Stimulated activated CD8-positive, alpha-beta memory T cell treated with anti-CD3 and anti-CD28 coated beads, Interleukin-7, amount 100 ng/mL, for 4 hours (primary cell): ENCODE measurements at places on chromosomes 13 and 19.

- no peak for DNase-seq
These were observed 46.4 kb downstream of the THSD1 start for GRCh38 chr13:52359534-52359933.

- no peak for DNase-seq
These were observed 138.8 kb downstream of the RGCC start for GRCh38 chr13:41596190-41596589.

GRCh38 chr13:97945342-97945741, 8.1 kb upstream of the IPO5 start:
- DNase-seq, result no peak

DNA sequence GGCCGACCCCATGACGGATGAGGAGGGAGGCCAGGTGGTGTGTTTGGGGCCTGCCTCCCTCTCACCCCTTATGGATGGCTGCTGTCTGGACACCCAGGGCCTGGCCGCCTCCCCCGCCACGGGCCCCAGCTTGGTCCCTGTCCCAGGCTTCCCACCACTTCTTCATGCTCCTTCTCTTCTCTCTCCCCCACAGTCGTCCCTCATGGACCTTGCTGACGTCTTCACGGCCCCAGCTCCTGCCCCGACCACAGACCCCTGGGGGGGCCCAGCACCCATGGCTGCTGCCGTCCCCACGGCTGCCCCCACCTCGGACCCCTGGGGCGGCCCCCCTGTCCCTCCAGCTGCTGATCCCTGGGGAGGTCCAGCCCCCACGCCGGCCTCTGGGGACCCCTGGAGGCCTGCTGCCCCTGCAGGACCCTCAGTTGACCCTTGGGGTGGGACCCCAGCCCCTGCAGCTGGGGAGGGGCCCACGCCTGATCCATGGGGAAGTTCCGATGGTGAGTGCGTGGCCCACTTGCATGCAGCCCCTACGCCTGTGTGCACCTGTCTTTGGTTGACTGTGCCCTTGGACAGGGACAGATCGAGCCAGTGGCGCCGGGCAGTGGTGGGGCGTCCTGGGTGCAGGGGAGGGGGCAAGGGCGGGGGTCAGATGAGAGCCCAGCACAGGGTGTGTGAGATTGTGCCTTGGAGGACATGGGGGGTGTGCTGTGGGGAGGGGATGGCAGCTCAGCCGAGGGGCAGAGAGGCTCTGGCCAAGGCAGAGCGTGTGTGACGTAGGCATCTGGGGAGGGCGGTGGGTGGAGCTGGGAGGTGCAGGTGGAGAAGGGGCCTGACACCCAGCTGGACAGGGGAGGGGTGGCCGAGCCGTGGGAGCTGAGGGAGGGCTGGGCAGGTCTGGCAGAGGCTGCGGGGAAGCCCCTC, 16.8 kb downstream of the EPN1 start:
- DNase-seq, result no peak

GRCh38 chr19:33706631-33707030, 84.9 kb downstream of the CHST8 start:
- no peak for DNase-seq

GRCh38 chr19:49148784-49149651, 6.2 kb downstream of the HRC start:
- peak; percentile 58 for DNase-seq

- DNase-seq, result no peak
These were observed 756.7 kb upstream of the ARGLU1 start for GRCh38 chr13:107324416-107325204.

GRCh38 chr19:44770550-44771257, 7.0 kb upstream of the CBLC start:
- DNase-seq, result peak; percentile 96

- no peak for DNase-seq
These were observed 54.0 kb upstream of the ATP12A start for GRCh38 chr13:24625870-24626849.

GRCh38 chr19:38946229-38947010, 15.7 kb downstream of the MRPS12 start:
- no peak for DNase-seq

GRCh38 chr19:39157997-39158389, 32.4 kb downstream of the PAK4 start:
- no peak for DNase-seq

DNA sequence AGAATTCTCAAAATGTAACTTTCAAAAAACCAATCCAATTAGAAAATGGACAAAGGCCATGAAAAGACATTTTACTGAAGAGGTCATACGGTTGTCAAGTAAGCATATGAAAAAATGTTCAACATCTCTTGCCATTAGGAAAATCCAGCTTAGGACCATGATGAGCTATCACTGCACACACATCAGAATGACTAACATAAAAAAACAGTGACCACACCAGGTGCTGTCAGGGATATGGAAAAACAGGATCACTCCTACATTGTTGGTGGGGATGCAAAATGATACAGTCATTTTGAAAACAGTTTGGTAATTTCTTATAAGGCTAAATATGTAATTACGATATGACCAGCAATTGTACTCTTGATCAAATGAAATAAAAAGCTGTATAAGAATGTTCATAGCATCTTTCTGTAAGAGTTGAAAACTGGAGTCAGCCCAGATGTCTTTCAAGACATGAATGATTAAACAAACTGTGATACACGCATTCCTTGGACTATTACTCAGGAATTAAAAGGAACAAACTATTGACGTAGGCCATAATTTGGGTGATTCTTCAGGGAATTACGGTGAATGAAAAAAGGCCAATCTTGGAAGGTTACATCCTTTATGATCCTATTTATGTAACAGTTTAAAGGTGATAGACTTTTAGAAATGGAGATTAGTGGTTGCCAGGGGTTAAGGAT, 26.9 kb upstream of the RCBTB2 start:
- no peak for DNase-seq

GRCh38 chr19:28710278-28710677, 502.7 kb downstream of the UQCRFS1 start:
- no peak for DNase-seq

DNA sequence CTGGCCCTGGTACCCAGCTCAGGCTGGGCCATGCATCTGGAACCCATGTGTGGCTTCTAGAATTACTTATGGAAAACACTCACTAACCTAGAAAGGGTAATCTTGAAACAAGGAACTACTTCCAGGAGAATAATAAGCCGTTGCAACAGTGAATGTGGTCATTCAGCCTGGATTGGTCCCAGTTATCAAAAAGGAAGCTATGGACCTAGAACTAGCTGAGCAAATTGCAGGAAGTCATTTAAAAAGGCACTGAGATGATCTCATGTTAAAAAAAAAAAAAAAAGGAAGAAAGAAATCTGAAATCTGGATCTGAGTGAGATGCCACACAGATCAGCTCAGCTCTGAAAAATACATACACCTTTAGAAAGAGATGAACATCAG, 59.6 kb downstream of the DCT start:
- DNase-seq, result no peak

DNA sequence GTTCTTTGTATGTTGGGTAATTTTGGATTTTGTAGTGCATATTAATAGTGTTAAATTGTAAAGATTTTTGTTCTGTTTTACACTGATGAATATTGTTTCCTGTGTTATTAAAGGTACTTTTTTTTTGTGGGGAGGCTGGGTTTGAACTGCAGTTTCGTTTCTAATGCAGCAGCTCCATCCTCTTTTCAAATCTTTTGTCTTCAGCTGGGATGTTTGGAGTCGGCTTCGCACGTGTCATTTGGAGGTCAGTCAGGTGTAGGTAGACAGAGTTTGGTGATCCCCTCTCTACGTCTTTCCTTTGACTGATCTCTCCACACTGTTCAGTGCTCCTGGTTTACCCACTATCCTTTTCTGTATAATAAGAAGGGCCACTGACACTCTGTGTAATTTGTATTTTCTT, 30.3 kb downstream of the TDRD3 start:
- DNase-seq, result no peak

GRCh38 chr13:77674852-77675251, 22.6 kb upstream of the SLAIN1 start:
- no peak for DNase-seq
